IPS DF 6.9 (cell line): ENCODE measurements at places on chromosomes 6 and 20.

DNA sequence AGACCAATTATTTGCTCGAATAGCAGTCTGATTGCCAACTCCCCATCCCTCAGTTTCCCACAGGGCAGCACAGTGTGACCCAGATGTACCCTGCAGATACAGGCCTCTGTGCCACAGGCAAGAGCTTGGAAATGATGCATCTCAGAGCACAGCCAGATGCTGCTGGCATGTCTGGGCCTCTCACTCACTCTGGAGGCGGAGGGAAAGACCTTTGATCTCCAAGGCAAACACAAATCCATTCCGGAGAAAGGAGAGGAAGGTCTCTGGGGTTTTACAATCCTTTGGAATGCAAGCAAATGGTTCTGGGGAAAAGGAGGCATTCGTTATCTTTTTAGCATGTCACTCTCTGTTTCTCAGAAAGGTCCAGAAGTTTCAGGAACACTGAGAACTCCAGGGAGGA is 74.2 kb downstream of the RIOK1 start:
- DNase-seq = peak; percentile 16

DNA sequence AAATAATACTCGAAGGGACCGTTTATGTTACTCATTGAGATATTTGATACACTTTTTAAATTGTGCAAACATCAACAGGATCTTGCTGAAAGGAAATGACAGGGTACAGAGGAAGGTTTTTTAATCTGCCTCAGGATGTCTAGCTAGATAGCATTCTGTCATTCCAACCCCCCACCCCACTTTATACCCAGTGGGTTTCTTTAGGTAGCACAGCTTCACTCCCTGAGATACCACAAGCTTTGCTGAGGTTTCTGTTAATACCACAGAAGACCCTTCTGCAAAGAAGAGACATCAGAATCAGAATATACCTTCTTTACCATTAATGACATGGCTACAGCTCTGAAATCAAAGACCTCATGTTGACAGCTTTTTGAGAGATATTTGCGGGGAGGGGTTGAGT is 1.3 kb downstream of the PHACTR2 start:
- DNase-seq = no peak

DNA sequence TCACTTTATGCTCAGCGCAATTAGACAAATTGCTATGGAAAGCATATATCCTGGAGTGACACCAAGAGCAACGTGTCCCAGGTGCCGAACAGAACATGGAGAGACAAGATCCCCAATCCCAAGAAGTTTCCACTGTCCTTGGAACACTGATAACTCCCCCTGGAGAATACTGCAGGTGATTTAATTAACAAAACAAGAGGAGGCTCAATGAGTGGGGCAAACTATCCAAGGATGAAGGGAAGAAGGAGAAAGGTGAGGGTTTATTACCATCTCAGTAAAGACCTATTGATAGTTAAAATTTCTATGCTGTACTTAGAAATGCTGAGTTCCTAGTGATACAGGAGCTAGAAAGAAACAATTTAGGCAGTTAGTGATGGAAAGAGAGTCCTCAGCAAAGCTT is 35.7 kb downstream of the EDN1 start:
- no peak for DNase-seq

- DNase-seq = no peak
These were observed 47.3 kb upstream of the HIVEP1 start for GRCh38 chr6:11964729-11965335.

- no peak for DNase-seq
These were observed at the start of gene FANCE for GRCh38 chr6:35452183-35453090. TSS of gene FANCE (plus strand) at chr6:35452338. CDS start at chr6:35452546, 208 bp downstream.

- no peak for DNase-seq
These were observed 8.5 kb downstream of the HLA-DMB start for GRCh38 chr6:32932132-32932868.

- DNase-seq = no peak
These were observed 127.5 kb downstream of the SYCP2 start for GRCh38 chr20:59805786-59806577.

DNA sequence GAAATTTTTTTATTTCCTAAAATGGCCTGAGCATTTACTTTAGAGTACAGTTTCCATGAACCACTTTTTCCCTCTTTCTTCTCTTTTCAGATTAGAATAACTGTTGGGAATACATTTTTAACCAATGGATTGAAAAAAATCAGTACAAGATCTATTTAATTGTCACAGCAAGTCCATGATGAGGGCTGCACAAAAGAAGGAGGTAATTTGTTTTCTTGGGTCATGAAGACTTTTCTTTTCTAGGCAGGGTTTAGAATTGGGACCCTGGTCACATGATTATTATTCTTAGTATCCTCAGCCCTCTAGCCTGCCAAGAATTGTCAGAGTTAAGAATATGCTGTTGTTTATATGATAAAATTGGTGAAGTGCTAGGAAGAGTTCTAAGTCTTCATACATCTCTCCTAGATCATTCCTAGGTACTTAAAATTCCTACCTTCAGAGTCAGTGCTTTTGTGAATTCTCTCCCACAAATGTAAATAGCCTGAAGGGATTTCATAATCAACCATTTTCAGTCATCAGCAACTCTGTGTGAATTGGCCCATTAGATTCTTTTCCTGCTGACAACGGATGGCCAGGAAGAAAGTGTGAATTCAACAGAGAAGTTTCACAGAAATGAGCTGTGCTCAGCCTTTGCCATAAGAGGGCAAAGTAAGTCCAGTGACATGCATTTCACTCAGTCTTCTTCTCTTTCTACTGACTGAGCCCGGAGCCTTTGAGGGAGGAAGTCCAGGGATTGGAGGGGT is 32.4 kb upstream of the TPBG start:
- no peak for DNase-seq
